SW 1271 (cell line): ENCODE measurements at places on chromosomes 4 and X.

DNA sequence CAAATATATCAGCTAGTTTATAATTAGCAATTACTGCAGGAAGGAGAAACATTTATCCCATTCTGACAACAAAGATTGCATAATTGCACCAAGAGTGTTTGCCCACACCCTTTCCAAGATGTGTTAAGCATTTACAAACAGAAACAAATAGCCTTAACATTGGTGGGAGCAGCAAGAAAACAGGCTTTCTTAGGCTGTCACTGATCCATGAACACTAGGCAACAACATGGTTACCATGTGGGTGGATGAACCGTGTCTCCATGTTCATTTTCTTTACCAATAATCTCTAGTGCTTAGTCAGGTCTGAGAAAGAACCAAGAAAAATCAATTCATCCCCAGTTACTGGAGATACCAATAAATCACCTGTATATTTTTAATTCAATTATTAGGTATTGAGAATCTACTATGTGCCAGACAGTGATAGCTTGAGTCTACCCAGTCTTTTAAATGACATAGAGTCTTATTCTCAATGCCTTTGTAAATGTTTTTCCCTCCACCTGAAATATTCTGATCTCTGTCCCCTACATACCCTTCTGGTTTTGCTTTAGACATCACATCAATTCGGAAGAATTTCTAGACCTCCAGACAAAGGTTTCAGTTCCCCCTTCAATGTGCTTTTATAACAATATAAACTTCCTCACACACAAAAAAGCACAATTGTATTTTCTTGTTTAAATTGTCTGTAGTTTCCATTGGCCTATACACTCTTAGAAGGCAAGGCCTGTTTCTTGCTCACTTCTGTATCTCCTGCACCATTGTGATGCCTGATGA is 286.6 kb downstream of the PPP1R2C start:
- DNase-seq: no peak

DNA sequence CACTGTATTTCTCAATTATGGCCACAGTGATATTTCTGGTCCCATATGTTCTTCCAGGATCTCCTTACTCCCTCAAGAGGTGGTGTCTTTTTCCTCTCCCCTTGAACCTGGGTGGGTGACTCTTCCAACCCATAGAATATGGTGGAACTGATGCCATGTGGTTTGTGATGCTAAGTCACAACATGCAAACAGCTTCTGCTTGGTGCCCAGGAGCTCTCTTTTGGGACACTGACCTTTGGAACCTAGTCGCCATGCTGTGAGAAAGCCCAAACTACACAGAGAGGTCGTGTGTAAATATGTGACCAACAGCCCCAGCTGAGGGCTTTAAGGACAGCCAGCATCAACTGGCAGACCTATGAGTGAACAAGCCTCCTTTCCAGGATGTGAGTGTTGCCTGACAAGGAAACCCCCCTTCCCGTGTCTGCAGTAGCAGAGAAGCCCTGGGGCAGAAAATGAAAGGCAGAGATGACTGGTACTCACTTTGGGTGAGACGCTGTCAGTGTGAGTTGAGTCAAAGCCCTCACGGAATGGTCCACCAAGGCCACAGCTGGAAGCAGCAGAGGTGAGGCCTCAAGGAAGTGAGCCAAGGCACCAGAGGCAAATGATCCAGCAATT is 223.4 kb downstream of the BCOR start:
- no peak for DNase-seq

DNA sequence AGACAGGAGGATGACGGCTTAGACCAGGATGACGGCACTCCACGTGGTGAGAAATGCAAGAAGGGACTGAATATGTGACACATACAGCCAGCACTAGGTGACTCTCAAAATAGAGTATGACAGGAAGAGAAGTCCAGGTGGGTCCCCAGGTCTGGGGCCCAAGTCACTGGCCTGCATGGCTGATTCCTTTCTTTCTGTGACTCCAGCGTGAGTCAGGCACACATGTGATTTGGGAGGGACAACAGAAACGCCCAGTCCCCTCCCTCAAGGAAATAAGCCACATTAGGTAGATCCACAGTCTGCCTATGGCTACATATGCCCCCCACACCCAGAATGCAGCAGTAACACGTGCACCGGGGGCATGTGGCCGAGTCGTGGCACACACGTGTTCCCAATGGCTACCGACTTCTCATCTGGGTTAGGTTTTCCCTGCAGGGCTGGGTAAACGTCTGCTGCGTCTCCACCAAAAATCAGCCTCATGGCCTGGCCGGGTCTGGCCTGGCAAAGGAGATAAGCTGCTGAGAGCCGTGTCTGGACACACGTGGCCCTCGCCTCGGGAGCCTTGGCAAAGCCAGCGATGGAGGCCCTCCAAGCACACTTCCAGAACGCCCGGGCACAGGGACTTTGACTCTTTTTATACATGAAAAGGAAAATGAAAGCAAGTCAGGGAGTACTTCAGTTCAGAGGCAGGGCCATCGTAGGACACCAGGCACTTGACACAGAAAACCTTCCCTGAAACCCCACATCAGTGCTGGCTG is 19.3 kb downstream of the SEL1L3 start:
- DNase-seq: no peak

DNA sequence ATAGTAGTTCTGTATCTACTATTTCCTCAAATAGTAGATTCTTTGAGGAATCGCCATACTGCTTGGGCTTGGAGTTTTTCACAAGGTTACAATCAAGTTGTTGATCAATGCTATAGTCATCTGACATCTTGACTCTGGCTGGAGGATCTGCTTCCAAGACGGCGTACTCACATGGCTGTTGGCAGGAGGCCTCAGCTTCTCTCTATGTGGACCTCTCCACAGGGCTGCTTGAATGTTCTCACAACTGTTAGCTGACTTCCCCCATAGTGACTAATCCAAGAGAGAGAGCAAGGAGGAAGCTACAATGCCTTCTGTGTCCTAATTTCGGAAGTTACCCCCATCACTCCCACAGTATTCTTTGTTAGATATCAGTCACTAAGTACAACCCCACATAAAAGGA is 10.3 kb downstream of the EGFL6 start:
- DNase-seq: no peak

DNA sequence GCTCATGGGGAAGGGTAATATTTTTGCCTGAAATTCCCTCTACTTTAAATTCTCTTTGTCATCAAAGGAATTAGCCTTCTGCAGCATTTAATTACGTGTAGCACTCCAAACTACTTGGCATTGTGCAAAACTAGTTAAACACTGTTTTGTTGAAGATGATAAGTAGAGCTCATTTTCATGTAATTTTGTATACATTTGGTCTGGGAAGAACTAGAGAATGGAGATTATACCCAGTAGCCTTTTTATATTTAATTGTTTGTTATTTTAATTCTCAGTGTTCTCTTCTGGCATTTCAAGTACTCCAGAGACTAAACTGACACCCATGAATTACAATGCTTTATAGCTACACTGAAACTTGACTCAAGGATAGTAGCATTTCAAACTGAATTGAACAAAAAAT is 211.5 kb upstream of the SMIM31 start:
- DNase-seq: no peak

DNA sequence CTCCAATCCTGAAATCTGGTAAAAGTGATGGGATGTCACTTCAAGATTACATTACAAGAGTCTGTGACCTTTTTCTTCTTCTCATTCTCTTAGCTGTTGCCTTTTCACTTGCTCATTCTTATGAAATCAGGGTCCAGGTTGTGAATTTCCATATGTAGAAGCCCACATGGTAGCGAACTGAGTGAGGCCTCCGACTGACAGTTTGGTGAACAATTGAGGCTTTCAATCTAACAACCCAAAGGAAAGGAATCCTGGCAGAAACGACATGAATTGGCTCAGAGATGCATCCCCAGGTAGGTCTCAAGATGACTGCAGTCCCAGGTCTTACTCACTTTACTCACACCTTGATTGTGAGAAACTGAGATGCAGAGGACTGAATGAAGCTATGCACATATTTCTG is 203.4 kb upstream of the FAT4 start:
- no peak for DNase-seq
